ENCODE measurements at places on chromosomes 7 and 10.

DNA sequence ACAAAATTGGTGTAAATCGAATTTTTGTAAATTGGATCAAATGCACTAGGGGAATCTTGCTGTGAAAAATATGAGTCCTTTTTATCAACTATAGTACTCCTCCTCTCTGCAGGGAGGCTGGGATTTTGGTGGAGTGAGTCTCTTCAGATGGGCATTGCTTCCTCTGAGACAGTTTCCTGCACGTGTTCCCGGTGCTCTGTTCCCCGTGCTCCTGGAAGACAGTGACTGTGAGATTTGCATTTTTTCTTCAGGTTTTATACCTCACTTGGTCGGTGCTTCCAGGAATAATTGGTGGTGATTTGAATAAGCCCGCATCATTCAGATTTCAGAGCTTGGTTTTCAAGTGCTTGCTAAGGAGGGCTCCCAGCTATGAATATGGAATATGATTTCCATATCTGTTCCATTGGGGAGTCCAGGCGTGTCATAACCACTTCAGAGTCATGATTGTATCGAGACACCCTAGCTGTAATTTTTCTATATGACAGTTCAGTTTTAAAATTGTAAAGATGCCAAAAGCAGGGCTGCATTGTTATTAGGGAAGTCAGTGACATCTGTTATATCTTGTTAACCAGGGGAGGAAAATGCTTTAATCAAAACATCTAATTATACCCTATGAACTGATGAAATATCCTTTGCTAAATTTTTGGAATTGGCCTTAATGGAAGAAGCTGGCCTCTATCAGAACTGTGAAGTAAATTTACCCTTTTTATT, 12.3 kb downstream of the AUTS2 start:
- DNase-seq: no peak

- DNase-seq: no peak
Observed at GRCh38 chr10:24360282-24361127, 151.6 kb downstream of the KIAA1217 start.

DNA sequence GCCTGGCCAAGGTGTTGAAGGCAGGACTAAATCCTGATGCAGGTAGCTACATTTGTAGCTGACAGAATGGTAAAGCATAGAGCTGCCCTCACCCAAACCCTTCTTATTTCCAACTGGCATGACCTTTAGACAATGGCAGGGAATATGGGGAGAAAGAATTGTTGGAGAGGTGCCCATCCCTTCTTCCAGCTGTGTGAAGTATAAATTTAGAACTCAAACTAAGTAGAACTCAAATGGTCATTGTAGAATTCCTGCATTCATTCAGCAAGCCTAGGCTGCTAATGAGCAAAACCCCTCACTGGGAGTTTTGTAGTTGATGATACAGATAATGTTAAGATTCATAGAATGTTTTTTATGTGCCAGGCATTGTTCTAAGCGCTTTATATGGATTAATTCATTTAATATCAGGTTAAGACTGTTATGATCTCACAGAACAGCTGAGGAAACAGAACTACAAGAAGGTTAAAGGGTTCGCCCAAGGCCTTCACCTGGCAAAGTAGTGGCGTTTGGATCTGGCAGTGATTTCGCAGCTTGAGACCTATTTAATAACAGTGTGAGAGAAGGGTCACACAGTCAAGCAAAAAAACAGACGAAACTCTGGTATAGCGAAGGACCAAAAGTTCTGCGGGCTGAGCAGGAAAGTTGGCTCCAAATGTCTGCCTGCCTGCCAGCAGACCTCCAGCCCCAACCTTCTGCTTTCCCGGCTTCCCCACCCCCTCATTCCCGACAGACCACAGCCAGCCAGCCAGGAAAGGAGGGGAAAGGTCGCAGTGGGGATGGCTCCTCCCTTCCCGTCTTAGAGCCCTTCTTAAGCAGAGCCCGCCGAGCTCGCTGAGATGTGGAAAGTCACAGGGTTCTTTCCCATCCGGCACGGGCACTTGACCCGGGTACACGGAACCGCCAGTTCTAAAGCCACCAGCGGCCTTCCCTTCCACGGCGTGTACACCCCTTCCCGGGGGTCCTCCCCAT, 1.6 kb upstream of the HILPDA start:
- no peak for DNase-seq

DNA sequence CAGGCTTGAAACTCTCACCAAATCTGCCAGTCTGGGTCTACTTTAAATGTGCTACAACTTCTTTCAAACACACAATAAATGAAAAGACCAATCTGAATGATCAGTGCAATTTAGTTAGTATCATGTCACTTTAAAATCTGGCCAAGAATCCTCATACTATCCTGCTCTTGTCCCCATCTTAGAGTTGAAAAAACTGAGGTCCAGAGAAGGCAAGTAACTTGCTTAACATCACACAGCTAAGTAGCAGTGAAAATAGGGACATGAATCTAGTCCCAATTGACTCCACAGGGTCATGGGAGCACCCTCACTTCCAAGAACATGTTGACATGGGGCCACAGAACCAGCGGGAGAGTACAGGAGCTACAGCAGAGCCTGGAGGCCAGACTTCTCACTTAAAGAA, 3.1 kb upstream of the GDF10 start:
- no peak for DNase-seq

- DNase-seq: no peak
Observed at GRCh38 chr7:102875700-102876295, 37.0 kb upstream of the LRRC17 start.

DNA sequence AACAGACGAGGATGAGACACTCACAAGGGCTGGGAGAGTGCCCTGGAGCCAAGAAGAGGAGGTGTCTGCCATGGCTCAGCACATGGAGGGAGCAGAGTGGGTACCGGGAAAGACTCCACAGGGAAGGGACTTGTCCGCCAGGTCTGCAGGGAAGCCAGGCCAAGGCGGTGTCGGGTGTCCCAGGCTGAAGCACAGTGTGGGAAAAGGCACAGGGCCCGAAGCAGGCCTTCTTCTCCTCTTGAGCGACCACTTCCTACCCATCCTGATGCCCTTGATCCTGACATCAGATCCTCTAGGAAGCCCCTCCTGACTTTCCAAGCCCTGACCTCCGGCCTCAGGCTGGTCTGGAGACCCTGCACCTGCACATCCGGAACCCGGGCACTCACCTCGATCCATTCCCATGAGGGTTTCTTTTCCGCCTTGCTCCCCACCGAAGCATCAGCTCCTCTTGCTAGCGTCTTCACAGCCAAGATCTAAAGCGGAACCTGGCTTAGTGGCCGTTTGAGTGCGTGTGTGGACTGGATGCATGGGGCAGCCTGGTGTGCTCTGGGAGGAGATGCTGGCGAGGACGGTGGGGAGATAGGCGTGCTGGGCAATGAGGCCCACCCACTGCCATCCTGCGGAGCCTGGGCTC, 8.5 kb downstream of the CALML3 start:
- DNase-seq: no peak

DNA sequence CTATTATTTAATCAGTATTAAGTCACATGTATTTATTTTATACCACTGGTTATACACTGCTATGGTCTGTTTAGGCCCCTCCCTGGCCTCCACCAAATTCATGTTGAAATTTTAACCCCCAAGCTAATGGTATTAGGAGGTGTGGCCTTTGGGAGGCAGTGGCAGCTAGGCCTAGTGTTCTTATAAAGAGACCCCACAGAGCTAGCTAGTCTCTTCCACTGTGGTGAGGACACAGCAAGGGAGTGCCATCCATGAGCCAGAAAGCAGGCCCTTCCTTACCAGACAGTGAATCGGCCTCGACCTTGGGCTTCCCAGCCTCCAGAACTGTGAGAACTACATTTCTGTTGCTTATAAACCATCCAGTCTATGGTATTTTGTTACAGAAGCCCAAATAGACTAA, 28.7 kb downstream of the RBM48 start:
- no peak for DNase-seq

DNA sequence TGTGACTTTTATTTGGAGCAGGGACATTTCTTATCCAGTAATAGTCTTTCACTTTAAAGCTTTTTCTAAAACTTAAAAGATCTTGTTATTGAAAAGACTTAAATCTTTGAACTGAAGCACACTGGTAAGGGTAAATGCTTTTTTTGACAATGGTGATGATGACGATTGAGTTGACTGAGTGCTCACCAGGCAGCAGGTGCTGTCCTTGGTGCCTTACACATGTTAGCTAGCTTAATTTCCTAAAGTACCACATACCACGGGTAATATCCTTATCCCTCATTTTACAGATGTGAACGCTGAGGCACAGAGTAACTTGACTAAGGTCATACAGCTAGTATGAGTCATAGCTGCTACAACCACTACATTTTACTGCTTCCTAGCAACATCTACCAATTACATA, 200.0 kb downstream of the XPNPEP1 start:
- DNase-seq: no peak

DNA sequence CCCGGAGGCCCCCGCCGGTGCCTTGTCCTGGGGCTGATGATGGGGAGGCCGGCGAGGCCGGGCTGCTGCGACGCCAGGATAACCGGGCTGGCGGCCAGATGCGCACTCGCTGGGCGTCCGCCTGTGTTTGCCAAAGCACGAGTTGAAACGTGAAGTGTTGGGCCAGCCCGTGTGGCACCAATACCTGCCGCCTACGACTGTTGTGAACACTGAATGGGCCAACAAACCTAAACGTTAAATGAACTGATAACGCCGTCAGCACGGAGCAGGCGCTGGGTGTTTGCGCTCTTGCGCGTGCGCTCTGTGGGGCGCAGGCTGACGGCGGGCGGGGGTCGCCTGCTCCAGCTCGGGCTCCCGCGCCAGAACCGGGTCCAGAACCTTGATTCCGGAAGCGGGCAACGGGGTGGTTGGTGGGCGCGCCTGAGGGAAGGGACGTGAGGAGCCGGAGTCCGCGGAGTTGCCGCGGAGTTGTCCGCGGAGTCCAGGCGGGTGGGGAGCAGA, 658 bp downstream of the CYP2E1 start:
- no peak for DNase-seq

DNA sequence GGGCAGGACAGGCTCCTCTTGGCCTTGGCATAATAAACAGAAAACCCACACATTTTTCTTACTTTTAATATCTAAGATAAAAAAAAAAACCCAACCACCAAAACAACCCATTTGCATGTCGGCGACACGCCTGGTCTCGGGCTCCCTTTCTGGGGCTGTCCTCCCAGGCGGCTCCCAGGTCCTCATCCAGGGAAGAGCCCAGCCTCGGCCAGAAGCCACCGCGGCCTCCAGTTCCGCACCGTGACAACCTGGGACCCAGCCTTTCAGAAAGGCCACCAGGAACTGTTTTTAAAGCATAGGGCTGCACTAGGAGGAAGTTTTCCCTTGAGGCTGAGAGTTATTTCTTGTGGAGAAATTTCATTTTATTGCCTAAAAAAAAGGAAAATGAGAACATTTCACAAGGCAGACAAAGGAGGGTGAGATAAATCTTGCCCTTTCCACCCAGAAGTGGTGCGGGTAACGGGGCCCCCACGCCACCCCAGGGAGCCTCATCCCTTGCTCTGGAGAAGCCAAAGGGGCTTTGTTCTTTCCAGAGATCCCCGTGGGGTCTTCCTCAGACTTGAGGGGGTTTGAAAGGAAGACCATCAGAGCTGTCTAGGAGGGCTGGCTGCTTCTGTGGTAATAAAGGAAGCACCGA, 39.2 kb upstream of the MKRN1 start:
- no peak for DNase-seq

GRCh38 chr7:8205537-8205936, 56.4 kb downstream of the ICA1 start:
- DNase-seq: no peak

- no peak for DNase-seq
Observed at GRCh38 chr7:107631588-107632491, 28.8 kb upstream of the SLC26A4 start.

DNA sequence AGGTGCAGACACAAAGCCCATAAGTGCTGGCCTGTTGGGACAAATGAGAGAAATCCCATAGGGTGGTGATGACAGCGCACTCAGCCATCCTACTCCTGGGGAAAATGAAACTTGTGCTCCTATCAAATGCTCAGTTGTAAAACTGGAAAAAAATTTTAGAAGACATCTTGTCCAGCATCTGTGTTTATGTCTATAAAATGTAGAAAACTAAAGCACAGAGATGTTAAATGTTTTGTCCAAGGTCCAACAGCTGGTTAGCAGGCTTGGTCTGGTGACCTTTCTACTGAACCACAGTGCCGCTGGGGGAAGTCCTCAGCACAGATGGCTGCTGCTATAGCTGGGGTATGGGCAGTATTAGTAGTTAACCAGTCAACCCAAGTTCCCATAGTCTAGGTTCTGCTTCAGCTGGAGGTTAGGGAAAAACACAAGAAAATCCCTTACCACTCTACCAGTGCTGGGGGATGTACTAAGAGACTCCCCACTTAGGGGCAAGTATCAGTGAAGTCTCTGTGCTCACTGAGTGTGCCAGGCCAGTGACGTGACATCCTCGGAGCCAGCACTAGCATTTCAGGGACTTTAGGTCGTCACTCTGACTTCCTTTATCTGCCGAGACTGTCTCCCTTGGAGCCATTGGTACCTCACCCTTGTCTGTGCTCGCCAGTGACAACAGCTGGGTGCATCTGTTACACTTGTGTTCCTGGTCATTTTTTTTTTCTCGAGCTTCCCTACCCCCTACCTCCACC, 1.9 kb downstream of the TSPAN33 start:
- no peak for DNase-seq

DNA sequence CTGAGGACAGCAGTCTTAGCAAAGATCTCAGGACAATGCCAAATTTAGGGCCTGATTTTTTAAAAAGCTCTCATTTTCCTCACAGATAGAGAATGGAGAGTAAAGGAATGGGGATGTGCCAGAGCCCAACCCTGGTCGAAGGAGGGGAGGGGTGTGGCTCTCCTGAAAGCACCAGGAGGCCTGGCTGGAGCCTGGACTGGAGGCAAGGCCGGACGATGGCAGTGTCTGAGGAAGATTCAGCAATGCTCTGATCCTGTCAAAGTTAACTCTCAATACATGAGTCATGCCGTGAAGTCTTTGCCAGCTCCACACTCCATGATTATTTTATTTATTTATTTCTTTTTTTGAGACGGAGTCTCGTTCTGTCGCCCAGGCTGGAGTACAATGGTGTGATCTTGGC, 108.3 kb downstream of the UPF2 start:
- no peak for DNase-seq

- no peak for DNase-seq
Observed at GRCh38 chr10:121540732-121541395, 57.4 kb downstream of the FGFR2 start.

Measured in activated naive CD4-positive, alpha-beta T cell (primary cell).